ENCODE measurements at places on chromosomes 16 and 17.

DNA sequence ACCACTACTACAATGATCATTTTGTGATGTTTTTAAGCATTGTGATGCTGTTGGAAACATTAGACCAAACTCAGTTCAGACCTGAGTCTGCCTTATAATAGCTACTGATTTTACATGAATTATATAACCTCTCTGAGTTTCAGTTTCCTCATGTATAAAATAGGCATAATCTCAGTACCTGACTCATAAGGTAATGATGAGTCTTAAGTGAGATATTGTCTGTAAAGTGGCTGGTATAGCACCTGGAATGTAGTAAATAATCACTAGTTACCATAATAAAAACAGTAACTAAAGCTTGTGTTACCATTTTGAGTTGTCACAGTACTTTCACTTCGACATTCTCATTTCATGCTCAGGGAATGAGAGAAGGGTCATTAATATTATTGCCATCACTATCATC lies 381.5 kb upstream of the SALL1 start:
- DNase-seq, result no peak

DNA sequence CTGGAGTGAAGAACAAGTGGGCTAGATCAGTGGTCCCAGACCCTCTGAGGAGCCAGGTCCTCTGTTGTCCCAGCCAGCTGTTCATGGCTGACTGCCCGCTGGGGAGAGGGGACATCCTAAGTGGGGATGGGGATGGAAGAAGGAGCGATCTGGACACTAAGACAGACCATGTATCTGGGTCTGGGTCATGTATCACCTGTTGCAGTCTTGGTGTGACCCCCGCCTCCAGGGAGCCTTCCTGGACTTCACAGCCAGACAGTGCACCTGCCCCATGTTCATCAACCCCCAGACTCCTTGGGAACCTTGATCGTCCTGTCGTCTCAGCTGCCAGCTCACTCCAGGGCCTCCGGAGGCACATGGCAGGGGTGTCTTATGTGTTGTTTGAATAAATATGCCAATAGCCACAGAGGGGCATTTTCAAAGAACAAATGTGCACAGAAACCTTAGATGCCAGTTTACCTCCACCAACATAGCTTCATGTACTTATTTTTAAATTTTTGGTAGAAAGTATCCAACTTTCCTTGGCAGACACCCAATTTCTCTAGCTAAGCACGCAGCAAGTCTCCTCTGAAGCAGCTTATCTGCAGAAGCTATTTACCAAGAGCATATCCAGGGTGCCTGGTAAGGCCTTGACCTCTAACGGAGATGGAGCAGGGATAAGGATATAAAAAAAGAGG lies 43.2 kb downstream of the CRISPLD2 start:
- DNase-seq, result no peak

GRCh38 chr17:51850201-51850600 lies 308.3 kb downstream of the CA10 start:
- DNase-seq, result no peak

- DNase-seq, result no peak
Measured at GRCh38 chr17:61395409-61395982, 4.1 kb upstream of the TBX2 start.

GRCh38 chr17:6495450-6496115 lies 51.3 kb downstream of the PIMREG start:
- no peak for DNase-seq

- no peak for DNase-seq
Measured at GRCh38 chr16:12163970-12164369, 187.4 kb downstream of the SNX29 start.

DNA sequence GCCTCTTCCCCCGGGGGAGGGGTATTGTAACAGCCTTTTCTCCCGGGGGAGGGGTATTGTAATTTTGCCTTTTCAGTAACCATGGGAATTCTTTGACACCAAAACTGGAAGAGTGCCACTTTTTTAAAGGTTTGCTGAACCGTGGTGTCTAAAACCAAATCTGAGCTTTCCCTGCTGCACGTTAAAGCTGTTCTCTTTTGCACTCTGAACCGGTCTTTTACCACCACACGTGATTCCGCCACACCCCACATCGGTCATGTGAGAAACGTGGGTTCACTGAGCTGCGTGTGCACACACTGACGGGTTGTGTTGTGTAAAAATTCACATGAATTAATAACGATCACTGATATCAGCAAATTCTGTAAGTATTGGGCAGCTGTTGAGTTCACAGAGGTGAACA lies 9.2 kb upstream of the ACSF3 start:
- no peak for DNase-seq

DNA sequence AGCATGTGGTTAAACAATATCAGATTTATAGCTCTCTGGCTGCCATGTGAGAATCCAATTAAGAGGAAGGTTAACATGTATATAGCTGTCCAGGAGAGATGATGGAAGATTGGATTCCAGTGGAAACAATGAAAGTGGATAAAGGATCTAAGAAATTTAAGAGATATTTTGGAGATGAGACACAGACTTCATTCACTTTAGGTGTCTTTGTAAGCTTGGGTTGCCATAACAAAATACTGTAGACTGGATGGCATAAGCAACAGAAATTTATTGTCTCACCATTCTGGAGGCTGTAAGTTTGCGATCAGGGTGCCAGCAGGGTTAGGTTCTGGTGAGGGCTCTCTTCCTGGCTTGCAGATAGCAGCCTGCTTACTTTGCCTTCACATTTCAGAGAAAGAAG lies 155.9 kb upstream of the MYOCD start:
- DNase-seq, result peak; percentile 24

GRCh38 chr16:28931801-28932225 lies at the start of gene CD19:
CD19 (plus strand) TSS chr16:28931971; CDS start chr16:28932001, 30 bp downstream.
- DNase-seq, result no peak

DNA sequence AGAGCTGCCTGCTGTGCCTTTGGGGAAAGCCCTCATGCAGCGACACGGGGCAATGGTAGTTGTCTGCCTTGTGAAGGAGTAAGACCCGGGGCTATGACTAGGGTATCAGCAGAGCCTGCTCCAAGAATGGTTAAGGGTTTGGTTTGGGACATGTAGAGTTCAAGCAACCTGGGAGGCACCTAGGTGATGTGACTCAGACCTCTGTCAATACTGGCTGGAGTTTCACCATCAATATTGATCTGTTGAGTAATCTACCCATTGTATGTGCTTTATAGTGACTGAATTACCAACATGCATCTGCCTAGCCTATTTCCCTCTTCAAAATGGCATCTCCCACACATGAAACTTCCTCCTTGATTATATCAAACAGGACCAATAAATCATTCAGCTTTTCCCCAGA lies 398.4 kb upstream of the HSBP1 start:
- no peak for DNase-seq

- no peak for DNase-seq
Measured at GRCh38 chr17:82007495-82008257, 15.0 kb downstream of the CENPX start.

DNA sequence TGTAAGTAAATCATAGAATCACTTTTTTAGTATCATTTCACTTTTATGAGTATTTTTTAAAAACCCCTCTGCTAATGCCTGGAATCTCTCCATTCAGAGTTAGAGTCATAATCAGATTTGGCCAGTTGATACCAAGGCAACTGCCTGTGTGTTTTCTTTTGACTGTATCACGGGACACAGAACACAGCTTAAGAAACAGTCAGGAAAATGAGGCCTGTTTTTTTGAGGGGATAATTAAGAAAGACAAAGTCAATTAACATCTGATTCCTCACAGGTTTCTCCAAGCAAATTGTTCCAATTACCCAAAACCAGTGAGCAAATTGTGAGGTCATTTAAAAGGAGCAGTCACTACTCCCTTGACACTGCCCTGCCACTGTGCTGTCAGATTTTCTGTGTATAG lies 944.5 kb upstream of the SOX9 start:
- no peak for DNase-seq

DNA sequence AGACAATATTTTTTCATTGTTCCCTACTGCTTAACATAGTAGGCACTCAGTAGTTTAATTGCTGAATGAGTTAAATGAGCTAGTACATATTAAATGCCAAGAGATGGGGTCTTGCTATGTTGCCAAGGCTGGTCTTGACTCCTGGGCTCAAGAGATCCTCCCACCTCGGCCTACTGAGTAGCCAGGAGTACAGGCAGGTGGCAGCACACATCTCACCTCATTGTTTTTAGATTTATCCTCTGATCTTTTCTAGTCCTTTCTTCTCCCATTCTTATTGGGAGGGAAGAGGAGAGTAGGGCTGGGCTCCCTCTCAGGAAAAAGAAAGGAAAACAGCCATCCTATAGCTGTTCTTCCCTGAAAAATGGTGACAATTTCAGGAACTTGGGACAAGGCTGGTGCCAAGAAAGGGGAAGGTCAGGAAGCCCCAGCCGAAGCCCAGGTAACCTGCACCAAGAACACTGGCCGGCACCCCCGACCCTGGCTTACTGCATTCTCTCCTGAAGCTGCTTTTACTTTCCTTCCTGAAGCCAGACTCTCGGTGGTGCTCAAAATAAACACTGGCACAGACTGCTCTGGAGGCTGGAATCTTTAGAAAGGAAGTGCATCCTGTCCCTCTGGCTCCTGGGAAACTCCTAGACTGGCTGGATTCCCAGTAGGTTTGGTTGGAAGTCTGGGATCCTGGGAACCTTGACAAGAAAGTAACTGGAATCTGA lies 2.7 kb downstream of the TNFAIP1 start:
- DNase-seq, result peak; percentile 21

DNA sequence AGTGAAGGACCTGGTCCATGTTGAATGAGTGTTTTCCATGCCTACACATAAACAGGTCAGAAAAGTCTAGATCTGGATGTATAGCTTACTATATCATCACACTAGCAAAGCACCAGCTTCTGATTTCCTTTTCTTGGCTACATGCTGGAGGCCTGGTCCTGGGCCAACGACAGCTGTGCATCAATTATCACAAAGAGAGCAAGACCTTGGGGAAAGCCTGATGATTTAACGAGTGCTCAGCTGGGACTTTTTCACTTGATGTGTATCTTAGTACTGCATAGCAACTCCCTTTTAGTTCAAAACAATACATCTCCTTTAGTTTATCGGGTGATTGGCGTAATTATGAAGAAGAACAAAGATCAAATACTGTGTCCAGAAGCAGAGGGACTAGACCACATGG lies 358.2 kb downstream of the KIF2B start:
- DNase-seq, result no peak

- no peak for DNase-seq
Measured at GRCh38 chr17:64491034-64491860, 5.6 kb downstream of the POLG2 start.

DNA sequence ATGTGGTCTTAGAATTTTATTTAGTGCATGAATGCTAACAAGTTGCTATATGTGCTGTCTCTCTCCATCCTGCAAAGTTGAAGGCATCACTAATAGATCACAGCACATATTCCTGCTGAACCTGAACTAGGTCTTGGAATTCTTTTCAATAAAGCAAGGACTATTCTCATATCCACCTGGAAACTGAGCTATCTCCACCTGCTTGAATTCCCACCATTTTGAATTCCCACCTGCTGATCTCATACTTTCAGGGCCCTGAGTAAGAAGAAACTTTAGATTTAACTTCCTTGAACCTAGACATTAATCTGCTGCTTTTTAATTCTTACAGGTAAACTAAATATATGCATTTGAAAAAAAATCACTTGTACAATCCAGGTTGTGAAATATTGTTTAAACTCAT lies 445.3 kb upstream of the CCL2 start:
- DNase-seq, result no peak

GRCh38 chr16:59126486-59126885 lies 392.4 kb upstream of the GOT2 start:
- no peak for DNase-seq

DNA sequence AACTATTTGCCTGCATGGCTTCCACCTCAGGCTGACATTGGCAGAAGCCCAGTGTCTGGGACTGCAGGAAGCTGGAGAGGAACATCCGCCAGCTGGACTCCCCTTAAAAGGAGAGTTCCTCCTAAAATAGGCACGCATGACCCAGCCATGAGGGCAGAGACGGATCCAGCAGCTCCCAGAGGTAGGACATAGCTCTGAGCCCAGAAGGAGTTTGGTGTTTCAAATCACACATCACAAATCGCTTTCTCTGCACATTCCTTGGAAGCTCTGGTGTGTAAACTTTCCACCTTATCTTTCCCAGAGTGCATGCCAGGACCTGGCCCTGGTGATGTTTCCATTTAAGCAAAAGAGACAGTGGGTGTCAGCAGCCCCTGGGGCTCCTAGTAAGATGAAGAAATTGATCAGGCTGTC lies 231.1 kb upstream of the CDH5 start:
- DNase-seq, result no peak

DNA sequence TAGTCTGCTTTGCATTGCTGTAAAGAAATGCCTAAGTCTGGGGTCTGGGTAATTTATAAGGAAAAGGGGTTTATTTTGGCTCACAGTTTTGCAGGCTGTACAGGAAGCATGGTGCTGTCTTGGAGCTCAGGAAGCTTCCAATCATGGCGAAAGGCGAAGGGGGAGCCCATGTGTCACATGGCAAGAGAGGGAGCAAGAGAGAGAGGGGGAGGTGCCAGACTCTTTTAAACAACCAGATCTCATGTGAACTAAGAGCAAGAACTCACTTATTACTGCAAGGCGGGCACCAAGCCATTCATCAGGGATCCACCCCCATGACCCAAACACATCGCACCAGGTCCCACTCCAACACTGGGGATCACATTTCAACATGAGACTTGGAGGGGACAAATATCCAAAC lies 148.2 kb upstream of the HS3ST2 start:
- no peak for DNase-seq

DNA sequence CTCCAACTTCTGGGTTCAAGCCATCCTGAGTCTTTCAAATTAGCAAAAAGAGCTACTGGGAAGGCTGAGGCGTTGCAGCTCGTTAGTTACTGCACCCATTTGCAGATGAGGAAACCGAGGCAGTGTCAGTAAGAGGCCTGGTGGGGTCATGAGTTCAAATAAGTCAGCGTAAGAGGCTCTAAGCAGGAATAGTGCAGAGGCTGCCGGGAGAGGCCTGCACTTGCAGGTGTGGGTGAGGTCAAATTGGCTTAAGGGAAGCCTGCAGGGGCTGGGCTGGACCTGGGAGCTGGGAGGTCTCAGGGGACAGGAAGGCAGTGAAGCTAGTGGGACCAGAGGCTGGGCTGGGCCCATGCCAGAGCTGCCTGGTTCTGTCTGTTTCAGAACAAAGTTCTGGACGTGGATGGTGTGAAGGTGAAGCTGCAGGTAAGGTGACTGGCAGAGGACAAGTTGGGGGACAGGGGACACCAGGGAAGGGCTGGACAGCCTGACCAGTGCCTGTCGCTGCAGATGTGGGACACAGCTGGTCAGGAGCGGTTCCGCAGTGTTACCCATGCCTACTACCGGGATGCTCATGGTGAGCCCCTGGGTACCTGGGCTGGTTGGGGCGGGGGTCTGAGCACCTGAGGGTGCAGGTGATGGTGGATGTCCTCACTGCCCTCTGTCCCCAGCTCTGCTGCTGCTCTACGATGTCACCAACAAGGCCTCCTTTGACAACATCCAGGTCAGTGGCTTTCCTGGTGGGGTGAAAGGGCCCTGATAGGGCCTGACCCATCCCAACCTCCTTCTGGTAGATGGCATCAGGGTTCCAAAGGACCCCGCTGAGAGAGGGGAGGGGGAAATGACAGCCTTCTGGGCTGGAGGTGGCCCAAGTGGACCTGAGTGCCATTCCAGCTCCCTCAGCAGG lies 3.0 kb downstream of the RAB26 start:
- no peak for DNase-seq
